ENCODE measurements at places on chromosomes 5 and 9.

- DNase-seq: no peak
Measured at GRCh38 chr5:88656221-88656950, 226.6 kb downstream of the MEF2C start.

- peak; percentile 49 for DNase-seq
Measured at GRCh38 chr5:32233696-32234447, 59.8 kb upstream of the GOLPH3 start.

DNA sequence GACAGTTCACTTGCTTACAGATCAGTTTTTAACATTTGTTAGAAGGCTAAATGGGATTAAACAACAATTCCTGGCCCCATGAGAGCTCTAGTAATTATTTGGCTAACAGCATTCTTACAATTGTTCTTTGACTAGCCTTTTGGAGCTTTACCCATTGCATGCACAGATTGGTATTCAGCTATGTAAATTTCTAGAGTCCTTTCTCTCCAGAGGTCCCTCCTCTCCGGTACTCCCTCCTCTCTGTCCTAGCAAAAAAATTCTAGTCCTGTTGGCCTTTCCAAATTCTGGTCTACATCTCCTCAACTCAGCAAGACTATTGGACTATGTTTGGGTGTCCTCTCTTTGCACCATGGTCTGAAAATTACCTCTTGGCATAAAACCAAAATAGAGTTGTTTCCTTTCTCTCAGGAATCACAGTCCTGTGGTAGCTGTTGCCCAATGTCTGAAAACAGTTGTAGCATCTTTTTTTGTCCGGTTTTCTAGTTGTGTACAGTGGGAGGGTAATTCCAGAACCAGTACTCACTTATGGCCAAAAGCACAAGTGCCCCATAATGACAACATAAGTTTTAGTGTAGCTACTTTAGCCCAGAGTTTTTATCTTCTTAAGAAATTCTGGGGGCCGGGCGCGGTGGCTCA, 18.1 kb downstream of the SAR1B start:
- no peak for DNase-seq

- no peak for DNase-seq
Measured at GRCh38 chr9:109311286-109311685, 9.6 kb downstream of the EPB41L4B start.

GRCh38 chr5:100004969-100005368, 530.2 kb upstream of the FAM174A start:
- no peak for DNase-seq

DNA sequence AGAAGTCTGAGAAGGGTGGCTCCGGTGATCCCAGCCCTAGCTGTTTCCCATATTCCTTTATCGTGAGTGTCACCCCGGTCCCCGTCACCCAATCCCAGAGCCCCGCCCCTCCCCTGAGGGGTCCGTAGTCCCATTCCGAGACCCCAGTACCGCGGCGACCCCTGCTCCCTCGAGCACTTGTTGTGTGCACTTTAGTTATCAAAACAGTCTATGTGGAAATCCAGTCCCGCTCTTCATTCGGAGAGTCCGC, 223 bp downstream of the LRSAM1 start:
- no peak for DNase-seq

DNA sequence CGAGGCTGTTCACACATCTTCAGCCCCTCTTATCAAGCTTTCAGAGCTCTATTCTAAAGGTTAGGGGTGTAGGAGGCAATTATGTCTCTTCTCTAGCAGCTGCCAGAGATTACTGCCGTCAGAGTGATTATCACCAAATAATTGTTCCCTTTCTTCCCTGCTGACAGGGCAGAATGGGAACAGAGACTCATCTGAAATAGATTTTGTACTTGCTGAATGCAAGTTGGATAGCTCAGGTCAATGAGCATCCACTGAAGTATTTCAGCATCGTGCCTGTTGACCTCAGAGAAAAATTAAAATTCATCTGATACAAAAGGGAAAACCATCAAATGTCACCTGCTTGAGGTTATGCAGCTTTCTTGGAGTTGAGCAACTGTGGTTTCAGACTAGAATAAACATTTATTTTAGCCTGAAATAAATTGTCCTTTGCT, 213.7 kb upstream of the MAP3K1 start:
- DNase-seq: no peak

- no peak for DNase-seq
Measured at GRCh38 chr9:109781086-109781485, 1.1 kb downstream of the PALM2AKAP2 start.

GRCh38 chr9:128061275-128061960, 5.7 kb downstream of the NAIF1 start:
- no peak for DNase-seq
